Central memory CD8-positive, alpha-beta T cell (primary cell): ENCODE measurements at places on chromosomes 2 and 18.
A peak's percentile ranks its signal among the peaks of the same experiment; 100 is the strongest.

- DNase-seq = no peak
- H3K4me1 ChIP-seq = no peaks in the 10 kb centered on the region
- no peak overlapping the region for H3K27ac ChIP-seq
- H3K4me3 ChIP-seq = no peak overlapping the region
- H3K36me3 ChIP-seq = no peaks in the 10 kb centered on the region
- H3K27me3 ChIP-seq = peaks cover 3% of the 10 kb centered on the region
These were observed 172.4 kb downstream of the DDX1 start for GRCh38 chr2:15763822-15764682.

- no peak overlapping the region for H3K27ac ChIP-seq
- no peaks in the 10 kb centered on the region for H3K4me1 ChIP-seq
- peaks cover 13% of the 10 kb centered on the region for H3K27me3 ChIP-seq
These were observed 7.1 kb upstream of the CDCA7 start for GRCh38 chr2:173347305-173348168.

DNA sequence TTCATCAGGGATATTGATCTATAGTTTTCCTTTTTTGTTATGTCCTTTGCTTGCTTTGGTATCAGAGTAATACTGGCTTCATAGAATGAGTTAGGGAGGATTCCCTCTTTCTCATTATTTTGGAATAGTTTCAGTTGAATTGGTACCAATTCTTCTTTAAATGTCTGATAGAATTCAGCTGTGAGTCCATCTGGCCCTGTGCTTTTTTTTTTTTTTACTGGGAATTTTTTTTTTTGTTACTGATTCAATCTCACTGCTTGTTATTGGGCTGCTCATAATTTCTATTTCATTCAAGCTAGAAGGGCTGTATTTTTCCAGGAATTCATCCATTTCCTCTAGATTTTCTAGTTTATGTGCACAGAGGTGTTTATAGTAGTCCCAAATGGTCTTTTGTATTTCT, 103.9 kb downstream of the RND3 start:
- H3K4me3 ChIP-seq = no peak overlapping the region
- no peak for DNase-seq
- H3K27ac ChIP-seq = no peak overlapping the region
- no peaks in the 10 kb centered on the region for H3K4me1 ChIP-seq
- no peaks in the 10 kb centered on the region for H3K27me3 ChIP-seq

GRCh38 chr2:206472094-206472493, 28.8 kb downstream of the ADAM23 start:
- H3K4me1 ChIP-seq = no peaks in the 10 kb centered on the region
- no peaks in the 10 kb centered on the region for H3K36me3 ChIP-seq
- H3K4me3 ChIP-seq = no peak overlapping the region
- no peak overlapping the region for H3K27ac ChIP-seq
- peaks cover 26% of the 10 kb centered on the region for H3K27me3 ChIP-seq

GRCh38 chr18:48226401-48226800, 182.8 kb downstream of the ZBTB7C start:
- peaks cover 18% of the 10 kb centered on the region for H3K4me1 ChIP-seq
- no peak for DNase-seq
- no peak overlapping the region for H3K4me3 ChIP-seq
- H3K27ac ChIP-seq = no peak overlapping the region
- H3K36me3 ChIP-seq = no peaks in the 10 kb centered on the region
- peaks cover 10% of the 10 kb centered on the region for H3K27me3 ChIP-seq

- H3K27ac ChIP-seq = no peak overlapping the region
- no peak for DNase-seq
- H3K4me1 ChIP-seq = no peaks in the 10 kb centered on the region
- no peaks in the 10 kb centered on the region for H3K27me3 ChIP-seq
- no peak overlapping the region for H3K4me3 ChIP-seq
These were observed 64.8 kb downstream of the REV1 start for GRCh38 chr2:99425022-99425421.

DNA sequence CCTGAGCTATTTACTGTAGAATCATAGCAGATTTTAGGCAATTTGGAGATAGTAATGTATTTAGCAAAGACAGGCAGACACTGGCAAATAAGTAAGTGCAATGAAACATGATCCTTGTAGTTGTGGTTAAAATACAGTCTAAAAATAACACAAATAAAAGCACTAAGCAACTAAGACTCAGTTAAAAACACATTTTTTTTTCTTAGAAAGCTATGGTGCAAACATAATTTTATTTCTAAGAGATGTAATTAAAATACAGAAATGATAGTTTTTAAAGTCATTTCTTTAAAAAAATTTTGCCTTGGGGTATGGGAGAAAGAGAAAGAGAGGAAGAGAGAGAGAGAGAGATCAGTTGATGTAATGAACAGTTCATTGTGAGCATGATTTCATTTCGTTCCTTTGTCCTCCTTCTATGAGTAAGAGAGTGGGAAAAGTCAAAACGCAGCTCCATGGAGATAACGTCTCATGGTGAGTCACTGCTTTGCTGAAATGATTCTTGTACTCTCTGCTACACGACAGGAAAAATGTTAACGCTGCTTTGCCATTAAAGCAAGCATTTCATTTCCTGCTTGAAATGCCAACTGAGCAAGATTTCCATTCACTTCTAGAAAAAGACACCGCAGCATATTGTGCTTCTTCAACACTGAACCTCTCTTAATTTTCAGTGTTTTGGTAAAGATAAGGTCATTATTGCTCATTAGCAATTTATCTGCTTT, 61.3 kb upstream of the PGAP1 start:
- H3K27ac ChIP-seq = peak overlapping the region; percentile 71
- H3K27me3 ChIP-seq = no peaks in the 10 kb centered on the region
- H3K4me3 ChIP-seq = no peak overlapping the region
- no peak for DNase-seq
- H3K36me3 ChIP-seq = peaks cover 54% of the 10 kb centered on the region
- H3K4me1 ChIP-seq = peaks cover 21% of the 10 kb centered on the region
